ENCODE measurements at places on chromosomes 3 and 15.

- DNase-seq: no peak
Observed at GRCh38 chr3:37945807-37946530, 44.6 kb upstream of the VILL start.

DNA sequence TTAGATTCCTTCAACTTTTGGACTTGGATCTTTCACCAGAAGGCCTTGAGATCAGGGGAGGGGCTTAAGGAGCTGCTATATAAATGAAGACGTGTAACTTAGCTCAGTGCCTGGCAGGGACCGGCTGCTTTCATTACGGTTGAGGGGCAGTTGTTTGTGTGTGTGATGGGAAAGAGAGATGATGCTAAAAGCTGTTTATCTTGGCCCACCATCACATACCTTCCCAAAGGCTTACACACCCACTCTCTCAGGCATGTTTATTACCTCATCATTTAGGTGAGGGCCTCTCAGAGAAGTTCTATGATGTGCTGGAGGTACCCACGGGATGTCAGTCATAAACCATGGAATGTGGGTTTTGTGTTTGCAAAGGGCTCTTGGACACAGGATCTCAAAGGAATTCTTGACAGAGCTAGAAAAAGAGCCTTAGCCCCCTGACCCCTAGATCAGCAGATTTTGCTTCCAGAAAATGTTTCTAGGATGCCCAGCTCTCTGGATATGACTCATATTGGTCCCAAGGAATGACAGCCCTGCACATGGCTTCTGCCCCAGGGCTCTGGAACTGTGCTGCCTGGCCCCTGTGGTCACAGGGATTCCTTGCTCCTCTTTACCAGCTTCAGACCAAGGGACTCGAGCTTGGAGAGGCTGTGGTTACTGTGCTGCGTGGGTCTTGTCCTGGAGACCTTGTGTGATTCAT is 15.9 kb upstream of the SMAD3 start:
- DNase-seq: no peak

DNA sequence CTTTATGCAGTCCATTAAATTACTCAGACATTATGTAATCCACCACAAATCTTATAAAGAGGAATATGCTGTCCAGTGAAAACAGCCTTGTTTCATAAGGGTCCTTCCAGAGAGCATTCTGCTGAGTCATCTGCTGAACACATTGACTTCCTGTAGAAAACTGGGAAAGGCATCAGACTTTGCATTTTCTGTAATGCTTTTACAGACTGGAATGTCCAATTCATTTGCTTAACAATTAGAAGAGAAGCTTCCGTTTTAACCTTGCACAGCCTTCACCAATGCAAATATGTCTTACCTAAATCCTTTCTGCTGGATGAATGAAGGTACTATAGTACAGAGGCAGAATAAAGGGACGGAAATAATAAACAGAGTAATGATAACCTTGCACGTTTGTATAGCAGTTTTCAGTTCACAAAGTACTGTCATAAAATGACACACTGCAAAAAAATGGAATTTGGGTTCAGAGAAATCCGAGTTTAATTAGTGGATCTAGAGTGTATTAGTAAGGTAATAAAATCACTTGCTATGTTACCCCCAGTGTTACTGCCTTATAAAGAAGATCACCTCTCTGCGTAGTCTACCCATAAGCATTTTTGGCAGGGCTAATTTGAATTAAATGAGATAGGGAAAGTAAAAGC is 301.5 kb downstream of the PYDC2 start:
- DNase-seq: no peak

DNA sequence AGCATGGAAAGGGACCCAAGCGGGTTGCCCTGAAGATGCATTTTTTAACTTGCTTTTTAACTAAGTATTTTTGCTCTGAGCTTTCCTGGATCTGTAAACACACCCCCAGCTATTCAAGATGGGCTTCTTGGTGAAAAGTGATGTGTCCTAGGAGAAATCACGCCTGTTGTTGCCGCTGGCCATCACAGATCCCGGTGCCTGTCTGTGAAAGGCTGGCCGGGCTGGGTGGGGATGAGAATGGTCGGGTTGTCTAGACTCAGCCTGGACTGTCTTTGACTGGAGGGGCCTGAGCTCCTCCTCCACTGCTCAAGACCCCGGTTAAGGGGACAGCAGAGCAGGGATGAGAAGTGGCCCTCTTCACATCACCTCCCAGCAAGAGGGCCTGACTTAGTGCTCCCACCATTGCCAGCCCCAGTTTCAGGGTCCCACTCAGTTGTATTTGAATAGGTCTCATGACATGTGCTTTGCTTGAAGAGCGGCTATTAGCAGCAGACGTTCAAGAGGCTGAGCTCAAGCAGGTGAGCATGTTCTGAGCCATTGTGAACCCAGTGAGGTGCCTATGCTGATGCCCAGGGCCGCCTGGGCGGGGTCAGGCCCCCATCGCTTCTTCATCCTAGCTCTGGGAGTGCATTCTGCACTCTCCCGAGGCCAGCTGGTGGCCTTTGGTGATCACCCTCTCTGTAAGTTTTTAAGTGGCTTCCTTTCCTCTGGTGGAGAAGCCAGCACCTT is 79.9 kb downstream of the IGF1R start:
- no peak for DNase-seq

- DNase-seq: no peak
Observed at GRCh38 chr3:3589715-3590130, 209.5 kb upstream of the LRRN1 start.

DNA sequence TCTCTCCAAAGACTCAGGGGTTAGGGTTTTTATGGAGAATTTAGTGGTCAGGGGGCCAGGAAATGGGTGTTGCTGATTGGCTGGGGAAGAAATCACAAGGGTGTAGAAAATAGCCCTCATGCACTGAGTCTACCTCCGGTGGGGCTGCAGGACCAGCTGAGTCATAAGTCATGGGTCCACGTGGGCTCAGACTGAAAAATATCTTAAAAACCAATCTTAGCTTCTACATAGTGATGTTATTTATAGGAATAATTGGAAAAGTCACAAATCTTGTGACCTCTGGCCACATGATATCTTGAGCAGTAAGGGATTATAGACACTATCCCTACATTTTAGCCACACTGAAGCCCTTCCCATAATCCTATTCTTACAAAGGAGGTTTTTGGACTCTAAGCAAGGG is 224.0 kb downstream of the DPH6 start:
- no peak for DNase-seq

- no peak for DNase-seq
Observed at GRCh38 chr15:74173380-74174218, at the start of gene ISLR. Gene ISLR (plus strand): TSS chr15:74173710. CDS start chr15:74174859, 1,149 bp downstream.

DNA sequence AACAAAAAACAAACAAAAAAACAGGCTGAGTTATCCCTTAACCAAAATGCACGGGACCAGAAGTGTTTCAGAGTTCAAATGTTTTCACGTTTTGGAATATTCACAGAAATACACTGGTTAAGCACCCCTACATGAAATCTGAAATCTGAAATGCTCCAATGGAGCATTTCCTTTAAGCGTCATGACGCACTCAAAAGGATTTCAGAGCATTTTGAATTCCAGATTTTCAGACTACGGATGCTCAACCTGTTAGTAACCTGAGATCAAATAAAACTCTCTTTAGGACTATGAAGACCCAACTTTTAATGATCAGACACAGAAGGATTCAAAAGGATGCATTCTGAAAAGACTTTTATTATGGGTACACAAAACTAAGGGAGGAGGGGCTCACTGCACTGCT is 9.6 kb downstream of the CLPX start:
- no peak for DNase-seq

- peak; percentile 58 for DNase-seq
Observed at GRCh38 chr3:187368251-187369088, at the start of gene RTP4. Gene RTP4 (plus strand): TSS chr3:187368385. CDS start chr3:187368442, 57 bp downstream.

DNA sequence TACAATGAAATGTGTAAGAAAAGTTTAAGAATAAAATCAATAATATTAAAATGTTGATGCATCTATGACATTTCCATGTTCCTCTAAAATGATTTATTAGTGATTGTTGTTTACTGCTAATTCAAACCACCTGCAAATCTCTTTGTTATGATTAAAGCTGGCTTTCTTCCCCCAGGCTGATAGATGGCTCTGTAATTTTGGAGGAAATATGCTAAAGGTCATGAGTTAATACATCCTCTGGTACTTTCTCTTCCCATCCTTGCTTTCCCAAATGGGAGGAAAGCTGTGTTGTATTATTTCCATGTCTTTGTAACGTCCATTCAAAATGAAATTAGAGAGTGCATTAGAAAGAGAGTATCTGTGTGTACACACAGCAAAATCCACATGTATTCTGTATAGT is 139.5 kb upstream of the TMCO5A start:
- DNase-seq: no peak

DNA sequence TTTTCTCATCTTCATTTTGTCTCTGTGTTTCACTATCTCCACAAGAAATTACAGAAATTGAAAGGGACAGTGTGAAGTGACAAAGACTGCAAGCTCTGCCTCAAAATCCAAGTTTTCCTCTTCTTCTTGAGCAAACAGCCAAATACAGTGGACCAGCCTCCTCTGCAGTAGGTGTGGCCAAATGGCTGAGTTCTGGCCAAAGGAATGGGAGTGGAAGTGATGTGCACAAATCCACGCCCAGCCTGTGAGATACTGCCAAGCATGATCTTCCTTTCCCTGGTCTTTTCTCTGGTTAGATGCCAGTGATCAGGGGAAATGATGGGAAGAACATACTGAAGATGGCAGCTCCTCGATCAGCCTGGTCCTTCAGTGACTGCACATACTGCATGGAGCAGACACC is 111.0 kb upstream of the CPNE4 start:
- no peak for DNase-seq

GRCh38 chr3:100463646-100464155 is 28.7 kb upstream of the TMEM45A start:
- DNase-seq: no peak

- no peak for DNase-seq
Observed at GRCh38 chr15:100767001-100767825, 112.4 kb upstream of the ALDH1A3 start.

- no peak for DNase-seq
Observed at GRCh38 chr15:40747685-40748631, 7.1 kb downstream of the RMDN3 start.

DNA sequence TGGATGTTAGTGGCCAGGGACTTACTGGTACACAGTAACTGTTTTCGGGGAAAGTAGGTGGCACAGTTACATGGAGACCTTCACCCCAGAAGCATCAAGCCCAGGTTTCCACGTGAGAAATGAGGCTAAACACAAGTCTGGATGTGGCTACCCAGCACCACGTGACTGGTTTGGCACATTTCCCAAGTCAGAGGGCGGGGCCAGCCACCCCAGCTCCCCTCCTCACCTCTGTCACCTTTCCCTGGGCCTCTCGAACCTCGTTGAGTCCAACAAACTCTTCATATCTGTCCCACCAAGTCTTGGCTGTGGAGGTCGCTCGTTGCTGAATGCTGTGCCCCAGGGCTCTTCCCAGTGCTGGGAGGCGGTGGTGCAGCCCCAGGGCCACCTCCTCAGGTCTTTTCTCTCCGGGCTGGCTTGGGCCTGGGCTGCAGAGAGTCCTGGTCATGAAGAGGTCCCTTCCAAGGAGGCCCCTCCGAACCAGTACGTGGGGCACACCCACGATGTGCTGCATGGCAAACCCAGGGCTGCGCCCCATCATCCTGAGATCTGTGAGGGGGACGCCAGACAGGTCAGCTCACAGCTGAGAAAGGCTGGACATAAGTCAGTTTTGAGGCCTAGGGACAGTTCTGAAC is 4.8 kb upstream of the PLXNB1 start:
- DNase-seq: no peak

- no peak for DNase-seq
Observed at GRCh38 chr3:46049093-46049492, 21.8 kb upstream of the XCR1 start.

DNA sequence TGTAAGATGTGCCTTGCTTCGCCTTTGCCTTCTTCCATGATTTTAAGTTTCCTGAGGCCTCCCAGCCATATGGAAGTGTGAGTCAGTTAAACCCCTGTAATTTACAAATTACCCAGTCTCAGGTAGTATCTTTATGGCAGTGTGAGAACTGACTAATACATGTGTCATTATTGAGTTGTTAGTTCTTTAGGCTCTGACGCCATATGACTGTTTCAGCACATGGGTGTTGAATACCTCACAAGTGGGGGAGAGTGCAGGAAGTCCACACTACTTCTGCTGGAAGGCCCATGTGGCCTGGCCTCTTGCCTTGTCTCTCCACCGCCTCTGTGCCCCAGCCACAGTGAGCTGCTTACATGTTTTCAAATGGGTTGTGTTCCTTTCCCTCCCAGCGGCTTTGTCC is 28.5 kb downstream of the MFSD1 start:
- DNase-seq: no peak

DNA sequence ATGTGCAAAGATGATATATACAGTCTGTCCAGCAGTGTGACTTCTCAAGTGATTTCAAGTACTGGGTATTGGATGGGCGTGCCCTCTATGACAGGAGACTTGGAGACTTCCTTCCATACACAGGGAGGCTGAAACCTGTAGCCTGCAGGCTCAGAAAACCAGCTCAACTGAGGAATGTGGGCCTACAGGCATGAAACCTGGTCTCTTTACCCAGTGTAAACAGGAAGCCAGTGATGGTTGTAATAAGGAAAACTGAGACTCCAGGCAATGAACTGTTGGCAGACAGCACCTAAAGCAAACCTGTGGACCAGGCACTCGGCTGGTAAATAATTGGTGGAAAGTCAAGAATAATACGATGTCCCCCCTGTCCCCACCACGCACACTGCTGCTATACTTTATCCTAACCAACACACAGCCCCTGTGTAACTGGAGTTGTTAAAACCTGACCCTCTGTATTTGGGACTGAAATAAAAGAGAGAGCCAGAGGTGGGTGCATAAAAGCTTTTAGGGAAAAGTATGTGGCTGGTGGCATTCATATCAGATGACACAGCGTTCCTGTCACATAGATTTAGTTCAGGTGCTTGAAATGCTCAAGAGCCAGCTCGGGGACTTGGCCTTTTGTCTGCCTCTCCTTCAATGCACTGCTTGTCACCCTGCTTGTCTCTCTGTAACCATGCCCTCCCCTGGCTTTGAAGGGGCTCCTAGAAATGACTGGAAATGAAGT is 144.7 kb downstream of the TPRG1 start:
- no peak for DNase-seq

GRCh38 chr3:13563321-13563720 is 14.4 kb downstream of the FBLN2 start:
- no peak for DNase-seq

GRCh38 chr15:96472681-96473080 is 142.2 kb downstream of the NR2F2 start:
- DNase-seq: no peak

DNA sequence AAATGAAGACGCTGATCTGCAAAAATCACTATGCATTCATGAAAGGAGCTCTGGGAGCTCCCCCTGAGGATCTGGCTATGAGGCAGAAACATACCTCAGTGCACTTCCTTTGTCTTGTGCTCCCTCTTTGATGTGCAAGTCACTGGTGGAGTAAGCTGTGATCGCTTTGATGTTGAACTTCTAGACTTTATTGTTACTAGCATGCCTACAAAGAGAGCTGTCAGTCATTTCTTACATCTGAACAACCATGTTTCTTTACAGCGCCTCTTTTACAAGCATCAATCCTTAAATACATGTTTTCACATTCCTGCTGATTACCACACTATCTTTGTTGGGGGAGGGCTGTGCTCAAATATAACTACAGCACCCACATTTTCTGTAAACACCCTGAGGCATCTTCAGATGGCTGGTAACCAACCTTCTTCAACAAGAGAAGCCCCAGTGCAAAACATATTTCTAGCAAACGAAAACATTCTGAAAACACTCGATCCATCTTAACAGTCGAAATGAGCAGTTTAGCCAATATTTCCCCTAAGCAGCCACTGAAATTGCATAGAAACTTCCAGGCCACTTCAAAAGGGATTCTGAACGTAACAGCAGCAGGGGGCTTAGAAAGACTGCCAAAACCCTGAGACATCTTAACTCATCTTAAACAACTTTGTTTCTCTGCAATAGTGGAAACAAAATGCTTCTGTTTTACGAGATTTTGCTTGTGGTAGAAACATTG is 101.9 kb upstream of the ICE2 start:
- DNase-seq: peak; percentile 84
